ENCODE measurements at places on chromosomes 2 and 18.
A peak's percentile ranks its signal among the peaks of the same experiment; 100 is the strongest.

- DNase-seq, result no peak
Observed at GRCh38 chr2:120919771-120920453, 184.2 kb downstream of the GLI2 start.

DNA sequence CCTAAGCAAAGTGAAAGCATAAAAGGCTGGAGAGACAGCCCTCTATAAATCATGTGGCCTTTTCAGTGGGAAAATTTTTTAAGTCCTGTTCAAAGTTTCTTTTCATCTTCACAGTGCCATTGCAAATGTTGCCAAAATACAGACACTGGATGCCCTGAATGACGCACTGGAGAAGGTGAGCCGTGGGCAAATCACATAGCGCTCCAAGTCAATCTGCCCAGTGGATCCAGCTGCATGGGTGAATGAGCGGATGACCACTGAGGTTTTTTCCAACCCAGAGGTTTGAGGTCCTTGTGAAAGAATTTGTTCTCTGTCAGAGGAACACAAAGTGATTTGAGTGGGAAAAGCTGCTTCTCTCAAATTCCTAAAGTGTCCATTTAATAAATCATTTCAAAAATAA, 11.8 kb downstream of the DAPL1 start:
- DNase-seq, result no peak

DNA sequence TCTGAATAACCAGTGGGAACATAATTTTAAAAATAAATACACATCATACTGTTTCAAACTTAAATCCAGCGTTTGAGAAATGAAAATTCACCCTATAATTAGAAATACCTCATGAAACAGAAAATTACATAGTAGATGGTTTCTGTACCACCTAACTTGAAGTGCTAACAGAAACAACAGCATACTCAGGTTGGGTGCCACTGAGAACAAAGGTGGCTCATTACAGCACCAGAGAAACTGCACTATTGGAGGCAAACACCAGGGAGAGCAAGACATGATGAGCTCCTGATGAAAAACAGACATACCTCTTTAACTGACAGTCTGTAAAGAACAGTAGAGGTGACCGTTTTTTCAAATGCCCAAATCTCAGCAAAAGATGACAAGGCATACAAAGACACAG, 12.6 kb downstream of the SULT1C4 start:
- no peak for DNase-seq

DNA sequence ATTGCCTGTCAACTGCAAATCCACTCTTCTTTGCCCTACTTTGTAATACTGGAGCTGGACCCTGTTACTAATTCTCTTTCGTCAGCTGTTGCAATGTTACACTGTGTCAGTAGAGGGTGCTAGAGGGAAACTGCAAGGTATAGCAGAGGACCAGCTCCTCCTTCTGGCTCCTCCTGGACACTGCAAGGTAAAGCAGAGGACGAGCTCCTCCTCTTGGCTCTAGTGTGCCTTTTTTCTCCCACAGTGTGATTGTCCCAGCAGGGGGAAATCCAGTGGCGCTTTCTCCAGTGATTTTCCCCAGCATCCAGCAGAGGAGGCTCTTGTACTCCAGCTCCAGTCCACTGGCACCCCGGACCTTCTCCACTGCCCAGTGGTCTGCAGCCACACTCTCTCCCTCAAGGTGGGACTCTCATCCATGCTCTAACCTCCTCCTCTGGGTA, 95.6 kb downstream of the CAPN13 start:
- peak; percentile 72 for DNase-seq

DNA sequence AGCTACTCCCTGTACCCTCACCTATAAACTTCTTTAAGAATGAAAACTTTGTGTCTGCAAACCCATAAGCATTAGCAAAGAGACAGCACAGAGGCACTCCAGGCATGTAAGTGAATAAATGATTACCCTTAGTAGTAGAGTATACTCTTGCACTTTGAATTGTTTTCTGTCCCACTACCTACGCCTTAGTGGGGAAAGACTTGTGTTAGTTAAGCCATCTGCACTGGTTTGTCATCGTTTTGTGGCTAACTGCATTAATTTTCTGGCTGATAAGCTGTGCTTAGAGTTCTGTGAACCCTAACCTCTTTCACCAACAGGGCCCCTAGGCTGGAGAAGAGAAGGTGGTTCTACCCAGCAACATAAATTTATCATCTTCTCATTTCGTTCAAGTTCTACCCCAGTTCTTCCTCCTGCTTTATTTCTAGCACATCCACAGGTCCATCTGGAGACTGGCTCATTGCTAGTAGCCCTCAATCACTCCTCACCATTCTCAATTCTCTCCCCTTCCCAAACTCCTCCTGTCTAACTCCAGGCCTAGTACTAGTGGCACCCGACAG, 710 bp downstream of the LMAN2L start:
- DNase-seq, result no peak

- no peak for DNase-seq
Observed at GRCh38 chr2:213233438-213234330, 50.6 kb upstream of the SPAG16 start.

GRCh38 chr2:5440174-5440573, 252.0 kb upstream of the SOX11 start:
- no peak for DNase-seq

DNA sequence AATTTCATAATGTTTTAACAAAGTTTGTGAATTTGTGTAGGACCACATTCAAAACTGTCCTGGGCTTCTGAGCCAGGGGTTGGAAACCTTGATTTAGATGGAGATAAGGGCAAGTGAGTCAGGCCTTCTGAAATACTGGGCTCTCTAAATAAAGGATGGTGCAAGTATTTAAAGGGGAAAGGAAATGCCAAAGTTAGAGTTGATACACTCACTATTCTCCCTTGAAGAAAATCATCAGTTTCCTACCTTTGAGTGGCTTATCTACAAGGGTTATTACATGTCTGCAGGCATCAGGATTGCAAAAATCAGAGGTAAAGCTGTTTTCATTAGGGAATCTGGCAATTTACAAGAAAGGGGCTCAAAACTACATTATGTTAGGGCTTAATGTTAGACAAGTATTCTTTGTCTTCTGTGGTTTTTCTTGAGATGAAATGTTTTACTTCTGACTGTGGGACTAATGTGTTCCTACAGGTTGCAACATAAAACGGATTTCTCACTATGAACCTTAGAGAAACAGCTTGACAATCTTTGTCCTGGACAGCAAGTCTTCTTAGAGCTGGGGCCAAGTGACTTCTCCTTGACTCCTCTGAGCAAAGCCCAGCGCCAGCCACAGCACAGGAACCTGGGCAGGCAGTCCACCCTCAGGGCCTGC, 31.1 kb downstream of the RNU4ATAC start:
- DNase-seq, result no peak

GRCh38 chr2:210965472-210965871, 409.1 kb downstream of the CPS1 start:
- no peak for DNase-seq

GRCh38 chr18:60950634-60951033, 382.6 kb upstream of the CDH20 start:
- no peak for DNase-seq

DNA sequence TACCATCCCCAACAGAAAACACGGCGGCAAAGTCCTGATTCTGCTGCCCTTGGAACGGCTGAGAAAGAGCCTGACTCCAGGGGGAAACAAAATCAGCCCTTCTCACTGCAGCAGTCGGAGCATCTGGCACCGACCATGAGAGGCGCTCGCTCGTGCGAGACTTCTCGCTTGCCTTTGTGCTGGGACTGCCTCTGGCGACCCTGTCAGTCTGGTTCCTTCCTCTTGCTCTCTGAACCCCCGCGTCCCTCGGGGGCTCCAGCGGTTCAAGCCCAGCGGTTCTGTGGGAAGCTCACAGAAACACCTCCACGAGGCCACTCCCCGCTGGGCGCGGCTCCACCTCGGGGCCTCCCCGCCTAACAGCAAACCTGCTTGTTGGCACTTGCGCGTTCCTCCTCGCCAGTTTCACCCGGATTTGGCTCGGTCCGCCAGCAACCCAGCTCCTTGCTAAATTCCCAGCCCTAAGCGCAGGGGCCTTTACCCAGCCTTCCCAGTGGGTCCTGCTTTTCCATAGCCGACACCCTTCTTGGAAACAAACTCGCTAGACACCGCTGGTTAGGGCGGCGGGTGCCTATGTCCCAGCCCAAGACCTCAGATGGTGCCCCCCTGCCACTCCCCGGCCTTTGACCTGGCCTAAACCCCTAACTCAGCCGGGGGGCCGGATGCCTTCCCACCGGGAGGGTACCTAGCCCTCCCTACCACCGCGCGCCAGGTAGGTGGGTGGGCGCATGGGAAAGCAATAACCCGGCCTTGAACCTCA, 2.2 kb downstream of the RND3 start:
- peak; percentile 15 for DNase-seq

- DNase-seq, result no peak
Observed at GRCh38 chr18:23609390-23610023, 23.2 kb upstream of the NPC1 start.

DNA sequence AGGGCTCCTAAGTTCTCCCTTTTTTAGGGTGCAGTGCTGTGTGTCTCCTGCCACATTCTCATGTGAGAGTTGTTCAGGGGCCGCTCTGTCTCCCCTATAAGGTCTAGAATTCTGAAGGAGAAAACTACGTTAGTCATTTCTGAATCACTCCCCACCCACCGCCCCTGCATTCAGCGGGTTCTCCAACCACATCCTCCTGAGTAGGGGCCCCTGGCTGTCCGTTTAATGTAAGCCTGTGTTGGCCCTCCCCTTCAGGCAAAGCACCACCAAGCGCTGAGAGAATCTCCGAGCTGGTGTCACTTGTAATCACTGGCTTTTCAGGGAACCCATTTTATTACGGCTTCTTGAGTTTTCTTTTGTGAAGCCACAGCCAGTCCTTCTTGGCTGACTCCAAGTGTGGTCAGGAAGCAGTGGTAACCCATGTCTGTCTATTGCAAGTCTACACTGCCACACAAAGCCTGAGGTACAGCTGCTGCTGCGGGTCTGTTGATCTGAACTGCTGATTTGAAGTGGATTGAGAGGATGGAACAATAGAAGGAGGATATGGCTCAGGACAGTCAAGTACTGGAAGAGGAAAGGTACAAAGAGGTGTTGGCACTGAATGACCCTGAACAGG, 16.9 kb downstream of the LCT start:
- no peak for DNase-seq

GRCh38 chr2:187853381-187853791, 299.2 kb upstream of the TFPI start:
- no peak for DNase-seq

DNA sequence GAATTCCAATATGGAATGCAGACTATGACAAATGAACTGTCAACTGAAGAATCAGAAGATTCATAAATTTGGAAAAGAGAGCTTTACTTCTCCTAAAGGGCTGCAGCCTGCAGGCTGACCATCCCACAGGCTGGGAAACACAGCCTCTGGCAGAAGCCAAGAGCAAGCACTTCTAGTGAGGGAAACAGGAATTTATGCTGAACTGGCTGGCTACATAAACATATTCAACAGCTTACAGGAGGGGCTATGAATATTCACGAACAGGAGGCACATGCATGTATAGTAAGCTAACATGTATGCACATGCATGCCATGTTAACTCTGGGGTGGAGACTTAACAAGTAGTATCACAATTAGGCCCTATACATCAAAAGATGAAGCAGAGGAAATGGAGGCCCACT, 17.6 kb downstream of the HIBCH start:
- DNase-seq, result no peak

DNA sequence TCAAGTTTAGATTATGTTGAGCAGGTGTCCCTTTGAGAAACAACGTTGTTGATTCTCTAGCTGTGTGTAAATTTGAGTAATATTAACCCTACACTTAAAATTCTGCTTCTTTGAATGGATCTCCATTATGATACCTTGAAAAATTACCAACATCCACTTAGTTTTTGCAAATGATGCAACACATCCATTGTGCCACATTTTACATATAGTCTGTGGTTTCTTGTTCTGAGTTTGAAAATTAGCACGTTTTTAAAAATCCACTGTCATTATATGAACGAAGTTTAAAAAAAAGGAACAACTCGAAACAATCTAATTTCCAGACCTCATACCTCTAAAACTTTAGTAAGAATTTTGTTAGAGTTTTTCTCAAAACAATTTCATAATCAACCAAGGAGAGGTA, 37.7 kb downstream of the PIK3C3 start:
- DNase-seq, result no peak

DNA sequence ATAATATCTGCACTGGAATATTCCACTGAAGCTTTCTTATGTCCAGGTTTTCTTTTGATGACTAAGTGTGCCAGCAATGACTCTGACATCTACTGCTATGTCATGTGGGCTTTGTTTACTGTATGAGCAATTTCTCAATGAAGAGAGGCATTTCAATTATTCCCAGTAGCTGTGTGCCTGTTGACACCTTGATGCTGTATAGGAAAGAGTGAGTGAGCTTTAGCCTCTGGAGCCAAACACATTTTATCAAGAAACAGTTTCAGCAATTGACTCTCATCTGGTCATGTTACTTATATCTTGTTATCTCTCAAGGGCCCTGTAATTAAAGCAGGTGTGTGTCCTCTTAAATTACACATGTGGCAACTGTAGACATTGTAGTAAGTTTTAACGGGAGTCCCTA, 493.2 kb upstream of the FANCL start:
- DNase-seq, result no peak

- no peak for DNase-seq
Observed at GRCh38 chr2:101768556-101769220, 71.2 kb downstream of the MAP4K4 start.

DNA sequence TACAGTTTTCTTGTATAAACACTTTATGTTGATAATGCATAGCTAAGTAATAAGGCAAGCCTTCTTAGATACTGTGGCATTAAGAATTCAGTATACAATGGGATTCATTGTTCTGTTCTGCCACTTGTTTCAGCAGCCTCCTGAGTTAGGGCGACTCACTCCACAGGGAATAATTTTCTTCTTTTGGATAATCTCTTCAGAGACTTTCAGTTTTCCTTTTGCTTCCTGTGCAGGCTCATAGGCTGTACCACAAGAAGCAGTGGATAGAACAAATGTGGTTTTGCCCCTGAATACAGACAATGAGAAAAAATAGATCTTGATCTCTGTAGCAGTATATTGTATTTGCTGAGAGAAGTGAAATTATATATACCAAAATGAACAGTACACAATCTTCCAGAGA, 298.0 kb downstream of the ZNF407 start:
- no peak for DNase-seq

DNA sequence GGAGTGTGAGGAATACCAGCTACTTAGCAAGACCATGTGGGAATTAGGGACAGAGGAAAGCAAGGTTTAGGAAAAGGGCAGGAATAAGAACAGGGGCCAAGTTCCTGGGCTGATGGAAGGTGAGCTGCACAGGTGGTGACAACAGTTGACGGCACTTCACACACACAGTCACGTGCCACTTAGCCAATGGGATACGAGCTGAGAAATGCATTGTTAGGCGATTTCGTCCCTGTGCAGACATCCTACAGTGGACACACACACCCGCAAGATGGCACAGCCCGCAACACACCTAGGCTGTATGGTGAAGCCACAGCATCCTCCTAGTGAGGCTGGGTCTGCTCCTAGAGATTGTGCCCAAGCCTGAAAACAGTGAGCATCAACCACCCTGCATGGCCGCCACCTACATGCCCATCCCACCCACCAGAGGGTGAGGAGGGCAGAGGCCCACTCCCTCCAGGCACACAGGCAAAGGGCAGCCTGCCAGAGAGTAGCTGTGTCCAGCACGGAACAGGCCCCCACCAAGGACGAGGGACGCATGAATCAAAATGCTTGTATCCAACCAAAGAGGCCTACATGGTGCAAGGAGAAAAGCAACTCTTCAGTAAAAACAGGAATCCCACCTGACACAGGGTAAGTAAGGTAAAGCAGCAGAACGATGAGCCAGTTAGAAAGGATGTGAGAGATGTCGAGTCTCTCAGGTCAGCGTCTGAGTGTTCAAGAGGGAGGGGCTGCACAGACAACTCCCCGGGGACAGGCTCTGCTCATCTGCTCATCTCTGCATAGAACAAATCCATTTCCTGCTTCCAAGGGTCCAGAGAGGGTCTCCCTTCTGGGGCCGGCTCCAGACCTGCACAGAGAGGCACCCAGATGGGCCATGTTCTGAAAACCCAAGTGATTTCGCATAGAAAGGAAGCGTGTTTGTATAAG, 51.3 kb downstream of the ZNF516 start:
- no peak for DNase-seq
